Activated CD8-positive, alpha-beta memory T cell treated with anti-CD3 and anti-CD28 coated beads, Interleukin-2, amount 10 ng/mL, durations not matched to agents 7 days and 5 days (primary cell): ENCODE measurements at places on chromosomes 1 and 21.

DNA sequence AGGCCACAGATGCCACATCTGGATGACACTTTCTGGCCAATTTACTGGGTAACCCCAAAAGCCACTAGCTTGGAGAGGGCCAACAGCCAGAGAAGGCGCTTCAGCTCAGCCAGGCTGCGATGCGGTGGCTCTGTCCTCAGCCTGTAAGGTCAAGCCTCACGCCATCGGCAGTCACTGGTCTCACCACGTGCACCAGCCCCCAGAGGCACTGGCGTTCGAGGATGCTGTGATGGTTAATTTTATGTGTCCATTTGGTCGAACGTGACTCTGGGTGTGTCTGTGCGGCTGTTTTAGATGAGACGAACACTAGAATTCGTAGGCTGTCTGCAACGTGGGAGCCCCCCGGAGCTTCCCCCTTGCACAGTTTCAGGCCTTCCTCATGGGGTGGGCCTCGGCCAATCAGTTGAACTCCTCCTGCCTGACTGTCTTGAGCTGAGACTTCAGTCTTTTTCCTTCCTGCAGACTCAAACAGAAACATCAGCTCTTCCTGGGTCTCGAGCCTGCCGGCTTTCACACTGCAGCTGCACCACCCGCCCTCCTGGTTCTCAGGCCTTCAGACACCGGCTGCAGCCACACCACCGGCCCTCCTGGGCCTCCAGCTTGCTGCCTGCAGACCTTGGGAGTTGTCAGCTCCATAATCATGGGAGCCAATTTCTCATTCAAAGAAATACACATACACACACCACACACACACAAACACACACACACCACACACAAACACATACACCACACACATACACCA lies 41.6 kb upstream of the SLC45A1 start:
- DNase-seq = peak; percentile 59

- peak; percentile 62 for DNase-seq
Measured at GRCh38 chr1:8472668-8473067, 154.8 kb downstream of the SLC45A1 start.

DNA sequence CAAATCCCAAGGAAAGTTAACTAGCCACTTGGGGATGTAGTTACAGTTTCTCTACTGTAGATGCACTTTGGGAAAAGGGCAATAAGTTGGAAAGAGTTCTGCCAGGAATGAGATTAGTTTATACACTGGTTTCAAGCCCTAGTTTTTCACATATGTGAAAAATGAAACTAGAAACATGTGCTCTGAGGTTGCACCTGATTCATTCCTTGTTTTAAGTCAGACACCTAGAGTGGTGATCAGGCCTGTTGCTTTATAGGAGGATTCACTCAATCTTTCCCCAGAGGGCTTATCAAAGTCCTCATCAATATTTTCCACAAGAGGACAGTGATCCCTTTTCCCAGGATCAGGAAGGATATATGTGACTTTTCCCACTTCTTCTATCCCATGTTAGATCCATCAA lies 515.9 kb upstream of the PKN2 start:
- DNase-seq = no peak

- DNase-seq = no peak
Measured at GRCh38 chr1:77014073-77014788, 147.0 kb downstream of the ST6GALNAC5 start.

GRCh38 chr1:36321119-36321951 lies 2.1 kb downstream of the EVA1B start:
- DNase-seq = no peak

DNA sequence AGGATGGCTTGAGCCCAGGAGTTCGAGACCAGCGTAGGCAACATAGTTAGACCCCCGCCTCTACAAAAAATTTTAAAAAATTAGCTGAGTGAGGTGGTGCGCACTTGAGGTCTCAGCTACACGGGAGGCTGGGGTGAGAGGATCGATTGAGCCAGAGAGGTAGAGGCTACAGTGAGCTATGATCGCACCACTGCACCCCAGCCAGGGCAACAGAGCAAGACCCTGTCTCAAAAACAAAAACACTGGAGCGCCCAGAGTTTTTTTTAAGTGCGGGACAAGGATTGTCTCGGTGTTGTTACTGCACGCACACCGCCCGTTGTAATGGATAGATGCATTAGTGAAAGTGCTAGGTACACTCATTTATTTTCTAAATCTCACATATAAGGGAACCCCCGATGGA lies 37.1 kb downstream of the PIK3CD start:
- DNase-seq = no peak

DNA sequence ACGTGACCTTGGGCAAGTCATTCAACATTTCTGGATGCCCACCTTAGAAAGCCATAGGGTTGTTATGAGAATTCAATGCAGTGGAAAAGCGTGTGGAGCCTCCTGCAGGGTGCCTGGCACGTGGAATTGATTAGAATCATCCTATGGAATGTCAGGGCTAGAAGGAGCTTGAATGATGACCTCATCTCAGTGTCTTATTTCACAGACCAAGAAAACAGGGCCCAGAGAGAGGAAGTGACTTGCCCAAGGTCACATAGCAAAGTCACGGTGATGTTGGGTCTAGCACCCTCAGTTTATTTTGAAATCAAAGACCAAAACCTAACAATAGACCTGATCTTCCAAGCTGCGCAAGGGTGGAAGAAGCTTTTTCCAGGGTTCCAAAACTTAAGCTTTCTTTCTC lies 6.0 kb downstream of the TRABD2B start:
- DNase-seq = no peak

DNA sequence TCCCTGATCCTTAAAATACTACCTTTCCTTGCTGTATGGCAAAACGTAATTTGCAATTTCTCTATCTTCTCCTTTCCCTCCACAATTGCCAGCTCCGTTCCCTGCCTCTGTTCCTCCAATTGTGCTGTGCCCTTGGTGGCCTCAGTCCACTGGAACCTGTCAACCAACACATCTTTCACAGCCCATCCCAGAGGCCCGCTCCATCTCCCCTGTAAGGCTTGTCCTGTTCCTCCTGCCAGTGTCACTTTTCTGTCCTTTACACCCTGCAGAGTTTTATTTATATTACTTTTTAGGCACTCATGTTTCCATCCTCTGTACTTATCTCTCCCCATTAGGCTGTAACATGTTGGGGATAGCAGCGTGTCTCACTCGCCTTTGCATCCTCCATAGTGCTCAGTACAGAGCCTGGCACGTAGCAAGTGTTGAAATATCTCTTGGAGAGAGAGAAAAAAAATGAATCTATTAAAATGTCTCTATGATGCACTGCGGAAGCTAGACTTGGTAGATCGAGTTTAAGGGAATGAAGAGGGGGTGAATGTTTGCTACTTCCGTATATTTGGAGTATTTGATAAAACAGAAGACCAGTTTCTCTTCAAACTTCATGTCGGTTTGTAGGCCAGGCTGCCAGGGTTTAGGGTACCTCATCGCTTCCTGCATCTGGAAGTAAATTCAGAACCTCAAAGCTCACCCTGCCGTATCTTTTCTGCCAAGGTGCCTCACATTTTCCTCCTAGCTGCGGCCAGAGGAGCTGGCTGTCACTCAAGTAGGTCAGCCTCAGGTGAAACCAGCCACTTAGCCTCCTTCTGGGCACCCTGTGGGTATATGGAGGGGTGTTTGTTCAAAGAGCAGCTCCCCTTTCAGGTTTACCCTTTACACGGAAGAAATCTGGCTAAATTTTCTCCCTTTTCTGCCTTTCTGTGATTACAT lies 303.8 kb downstream of the TM2D1 start:
- DNase-seq = no peak

DNA sequence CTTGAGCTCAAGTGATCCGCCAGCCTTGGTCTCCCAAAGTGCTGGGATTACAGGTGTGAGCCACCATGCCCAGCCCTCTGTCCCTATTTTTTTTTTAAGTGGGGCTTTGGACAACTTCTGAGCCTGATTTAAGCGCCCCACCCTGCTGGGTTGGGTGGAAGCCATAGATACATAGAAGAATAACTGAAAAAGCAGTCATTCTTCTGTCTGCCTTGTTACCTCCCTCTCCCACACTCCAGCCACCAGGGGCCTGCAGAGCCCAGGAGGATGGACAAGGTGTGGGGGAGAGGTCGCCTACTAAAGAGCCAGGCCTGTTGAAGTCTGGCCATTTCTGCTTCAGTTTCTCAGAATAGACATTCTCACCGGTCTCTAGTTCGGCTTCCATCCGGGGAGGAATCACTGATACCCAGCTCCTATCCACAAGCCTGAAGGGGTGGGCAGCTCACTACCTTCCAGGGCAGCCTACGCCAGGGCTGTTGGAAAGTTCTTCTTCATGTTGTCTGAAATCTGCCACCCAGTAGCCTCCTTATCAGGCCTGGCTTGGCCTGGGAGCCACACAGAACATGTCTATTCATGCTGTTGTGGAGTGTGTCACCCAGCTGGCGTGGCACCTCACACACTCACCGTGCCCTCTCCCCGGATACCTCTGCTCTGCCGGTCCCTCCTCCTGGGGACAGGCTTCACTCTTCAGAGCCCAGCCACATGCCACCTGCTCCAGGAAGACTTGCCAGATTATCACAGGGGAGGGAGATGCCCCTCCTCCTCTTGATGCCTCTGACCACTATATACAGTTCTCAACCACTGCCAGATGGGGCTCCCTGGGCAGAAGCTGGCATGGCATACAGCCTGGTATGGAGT lies 27.7 kb downstream of the KNCN start:
- no peak for DNase-seq

GRCh38 chr1:67209521-67209920 lies 43.3 kb downstream of the IL23R start:
- DNase-seq = no peak

DNA sequence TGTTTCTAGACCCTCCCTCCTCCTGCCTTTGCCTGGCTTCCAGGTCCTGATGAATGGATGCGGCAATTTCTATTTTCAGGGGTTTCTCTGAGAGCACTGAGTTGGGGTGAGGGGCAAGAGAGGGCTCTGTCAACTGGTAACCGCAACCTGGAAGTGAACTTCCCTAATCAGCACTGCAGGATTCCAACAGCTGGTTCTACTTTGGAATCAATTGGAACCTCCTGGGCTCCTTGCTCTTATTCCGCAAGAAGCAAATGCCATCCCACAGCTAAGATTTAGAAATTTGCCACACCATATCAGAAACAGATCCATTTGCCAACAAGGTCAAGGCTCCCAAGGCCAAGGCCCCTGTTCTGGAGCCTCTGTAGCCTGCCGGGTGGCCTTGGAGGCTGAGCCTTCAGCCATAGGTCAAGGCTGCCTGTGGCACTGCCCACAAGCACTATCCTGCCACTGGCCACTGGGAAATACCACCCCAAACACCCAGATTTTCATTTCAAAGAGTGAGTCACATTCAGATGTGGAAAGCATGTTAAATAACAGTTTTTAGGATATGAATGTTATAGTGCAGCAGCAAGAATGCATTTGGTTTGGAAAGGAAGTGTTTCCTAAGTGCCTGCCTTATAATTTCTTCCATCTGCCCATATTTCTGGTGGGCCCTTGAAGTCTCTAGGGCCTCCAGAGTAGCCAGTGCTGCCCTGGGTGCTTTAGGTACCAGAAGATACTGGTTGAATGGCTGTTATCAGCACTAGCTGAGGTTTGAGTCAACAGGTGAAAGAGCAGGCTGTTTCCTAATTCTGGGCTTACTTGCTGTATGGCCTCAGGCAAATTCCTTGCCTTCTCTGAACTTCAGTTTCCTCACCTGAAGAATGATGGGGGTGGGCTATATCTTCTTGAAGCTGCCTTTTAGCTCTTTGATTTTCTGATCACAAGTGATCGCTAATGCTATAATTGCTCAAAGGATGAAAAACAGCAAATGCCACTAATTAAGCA lies 56.3 kb upstream of the JUN start:
- no peak for DNase-seq

GRCh38 chr1:25945761-25946160 lies 39.5 kb upstream of the STMN1 start:
- DNase-seq = no peak

DNA sequence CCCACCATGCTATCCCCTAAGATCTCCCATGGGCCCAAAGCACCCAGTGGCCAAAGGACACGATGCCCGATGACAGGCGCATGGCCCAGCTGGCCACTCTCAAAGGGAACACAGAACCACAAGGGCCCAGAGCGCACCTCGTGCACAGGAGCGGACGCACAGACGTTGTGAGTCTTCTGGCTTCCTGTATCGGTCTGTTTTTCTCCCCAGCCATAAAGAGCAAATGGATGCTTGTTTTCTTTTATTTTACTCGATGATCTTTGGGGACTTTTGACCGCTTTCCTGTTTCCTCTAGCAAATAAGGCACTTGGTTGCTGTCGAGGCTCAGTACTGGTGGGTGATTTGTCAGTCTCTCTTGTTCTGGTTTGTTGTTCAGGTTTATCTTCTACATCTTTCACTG lies 16.2 kb downstream of the CCSAP start:
- no peak for DNase-seq

- DNase-seq = no peak
Measured at GRCh38 chr1:91676030-91676429, 175.4 kb downstream of the CDC7 start.

DNA sequence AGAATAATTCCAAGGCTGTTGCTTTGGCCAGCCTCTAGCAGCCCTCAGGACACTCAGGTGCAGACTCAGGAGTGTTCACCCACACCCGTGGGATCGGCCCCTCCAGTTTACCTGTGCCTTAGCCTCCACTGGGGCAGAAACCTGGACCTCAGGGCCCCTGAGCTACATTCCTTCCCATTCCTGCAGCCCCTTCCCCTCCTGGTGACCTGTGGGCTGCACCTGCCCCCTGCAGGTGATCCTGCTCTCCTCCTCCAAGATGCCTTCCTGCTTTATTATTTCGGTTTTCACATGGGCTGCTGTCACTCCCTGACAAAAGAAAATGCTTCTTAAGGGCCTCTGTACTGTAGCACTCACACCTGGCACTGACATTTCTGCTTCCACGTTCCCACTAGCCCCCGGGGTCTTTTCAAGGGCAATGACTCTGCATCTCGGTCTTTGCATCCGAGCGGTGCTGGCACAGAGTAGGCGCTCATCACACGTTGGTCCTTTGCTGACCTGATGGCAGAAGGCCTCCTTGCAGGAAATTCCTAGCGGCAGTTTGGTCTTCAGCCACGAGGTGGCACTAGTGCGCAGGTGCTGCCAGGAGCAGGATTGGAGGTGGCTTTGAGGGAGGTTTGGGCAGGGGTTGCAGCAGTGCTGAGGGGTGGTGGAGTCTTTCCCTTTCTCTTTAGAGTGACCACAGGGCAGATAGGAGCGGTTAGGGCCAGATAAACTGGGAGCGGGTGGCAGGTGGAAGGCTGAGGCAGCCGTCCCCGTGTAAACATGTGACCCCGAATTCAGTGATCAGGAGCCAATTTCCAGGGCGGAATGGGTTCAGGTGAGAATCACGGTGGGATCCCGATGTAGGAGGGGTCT lies 25.3 kb upstream of the ETV3 start:
- DNase-seq = peak; percentile 82

- no peak for DNase-seq
Measured at GRCh38 chr21:42057851-42058437, 13.2 kb upstream of the UMODL1 start.

GRCh38 chr1:90821788-90822359 lies 104.8 kb upstream of the BARHL2 start:
- no peak for DNase-seq
